Fibroblast of villous mesenchyme (primary cell): ENCODE measurements at places on chromosomes 4 and X. TPM values are rescaled to one million over a fixed set of nuclear protein-coding genes. Genes with fewer than 3 reads are reported as not detected.

DNA sequence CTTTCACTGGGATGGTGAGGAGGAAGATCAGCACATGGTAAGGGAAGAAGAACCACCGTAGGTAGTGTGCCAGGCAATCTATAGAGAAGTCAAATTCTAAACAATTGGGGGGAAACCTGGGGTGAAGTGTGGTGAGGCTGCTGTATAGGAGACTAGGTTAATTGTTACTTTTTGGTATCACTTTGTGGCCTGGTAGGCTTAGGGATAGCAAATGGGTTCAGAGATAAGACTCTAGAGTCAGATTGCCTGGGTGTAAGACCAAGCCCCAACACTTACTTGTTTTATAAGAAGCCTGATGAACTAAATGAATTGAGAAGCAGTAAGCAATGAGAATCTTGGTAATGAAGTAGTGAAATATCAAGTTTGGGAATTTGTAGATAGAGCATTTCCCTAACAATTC lies 8.7 kb downstream of the SMAD1 start:
- no peak for DNase-seq

The ZMAT1 gene
- total RNA-seq: 0.43 and 0.64 TPM in 2 replicates

- no peak for DNase-seq
These were observed 46.6 kb upstream of the DHX15 start for GRCh38 chr4:24630937-24631336.

DNA sequence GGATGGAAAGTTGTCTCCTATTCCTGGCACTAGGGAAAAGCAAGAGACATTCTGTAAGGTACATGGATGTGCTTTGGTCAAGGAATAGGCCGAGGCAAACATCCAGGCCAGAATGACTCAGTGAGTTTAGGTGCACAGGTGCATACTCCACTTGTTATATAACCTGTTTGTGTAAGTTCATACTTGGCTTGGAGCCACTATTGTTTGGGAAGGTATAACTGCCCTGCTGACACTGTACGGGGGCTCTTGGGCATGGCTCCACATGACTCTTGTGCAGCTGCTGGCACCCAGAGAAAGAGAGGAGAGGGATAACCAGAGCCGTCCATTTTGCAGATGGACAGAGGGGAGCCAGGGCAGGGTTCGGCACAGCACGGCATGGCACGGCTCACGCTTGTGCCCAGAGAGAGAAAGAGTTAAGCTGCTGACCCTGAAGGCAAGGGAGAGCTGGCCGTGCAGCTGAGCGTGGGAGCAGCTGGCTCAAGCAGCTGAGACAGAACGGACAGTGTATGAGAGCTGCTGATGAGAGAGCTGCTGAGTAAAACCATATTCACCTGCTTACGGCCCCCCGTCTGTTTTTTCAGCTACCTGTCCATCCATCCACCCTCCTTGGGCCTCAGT lies 98.0 kb downstream of the SLC2A9 start:
- no peak for DNase-seq

The SUPT20HL2 gene
- under 0.01 TPM in 1 of 2 replicates, not detected in the other for total RNA-seq

- DNase-seq: peak; percentile 46
These were observed 33.7 kb upstream of the STX18 start for GRCh38 chr4:4575284-4576211.
